ENCODE measurements at places on chromosomes 2 and 18. TPM values are rescaled to one million over a fixed set of nuclear protein-coding genes. Genes with fewer than 3 reads are reported as not detected.

INPP5D gene
- 0.83 TPM for total RNA-seq

OTOF gene
- total RNA-seq = under 0.01 TPM

SCYGR4 gene
- total RNA-seq = not detected

GREB1L gene
- 0.23 TPM for total RNA-seq

UCN gene
- total RNA-seq = 0.30 TPM

LPIN1 gene
- total RNA-seq = 67.4 TPM

NFU1 gene
- total RNA-seq = 38.7 TPM

UGT1A3 gene
- not detected for total RNA-seq

CHRNA1 gene
- total RNA-seq = not detected

B4GALT6 gene
- total RNA-seq = 2.1 TPM

CLEC4F gene
- total RNA-seq = not detected

All from smooth muscle cell of the coronary artery (primary cell).